ENCODE measurements at places on chromosomes 2 and 18.

GRCh38 chr18:31064130-31064529 lies 21.6 kb upstream of the DSC3 start:
- DNase-seq: no peak

- no peak for DNase-seq
Observed at GRCh38 chr2:211328126-211328525, 771.7 kb downstream of the CPS1 start.

DNA sequence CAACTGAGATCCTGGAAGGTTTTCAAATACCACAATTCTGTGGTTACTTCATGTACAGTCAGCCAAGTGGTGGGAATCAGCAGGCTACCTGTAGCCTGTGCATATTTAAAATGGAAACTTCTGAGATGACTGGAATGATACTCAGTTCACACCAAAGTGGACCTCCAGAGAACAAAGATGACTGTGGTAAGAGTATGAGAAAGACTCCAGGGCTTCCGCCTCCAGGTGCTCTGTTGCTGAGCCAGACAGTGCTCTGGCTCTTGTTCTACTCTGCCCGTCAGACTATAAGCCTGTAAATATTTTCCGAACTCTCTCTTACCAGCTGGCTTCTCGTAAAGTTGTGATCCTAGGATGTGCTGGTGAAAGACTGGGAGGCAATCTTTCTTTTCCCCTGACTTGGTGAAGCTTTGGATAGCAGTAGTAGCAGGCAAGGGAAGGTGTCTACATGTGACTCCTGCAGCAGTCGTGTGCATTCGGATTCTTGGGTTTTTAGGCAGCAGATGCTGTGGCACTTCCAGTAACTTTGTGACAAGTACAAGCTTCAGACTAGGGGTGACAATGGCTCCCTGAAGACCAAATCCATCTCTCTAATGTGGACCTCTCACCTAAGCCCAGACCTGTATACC lies 23.1 kb downstream of the ST3GAL5 start:
- peak; percentile 78 for DNase-seq

- no peak for DNase-seq
Observed at GRCh38 chr18:8673256-8674209, 31.8 kb upstream of the MTCL1 start.

DNA sequence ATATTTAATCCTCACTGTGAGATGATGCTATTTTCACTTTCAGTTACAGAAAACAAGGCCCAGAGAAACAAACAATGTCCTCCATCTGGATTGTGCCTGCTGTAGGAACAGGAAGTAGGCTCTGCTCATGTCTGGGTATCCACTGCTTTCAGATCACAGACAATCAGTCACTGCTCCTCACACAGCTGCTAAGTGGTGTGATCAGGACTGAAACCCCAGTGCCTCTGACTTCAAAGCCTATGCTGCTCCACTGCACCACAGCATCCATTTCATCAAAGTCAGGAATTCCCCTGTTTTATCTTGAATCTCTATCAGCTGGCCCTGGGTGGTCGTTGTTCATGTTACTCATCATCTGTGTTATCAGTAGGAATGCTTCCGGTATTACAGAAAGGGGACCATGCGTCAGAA lies 303.8 kb upstream of the TRIB2 start:
- peak; percentile 72 for DNase-seq

DNA sequence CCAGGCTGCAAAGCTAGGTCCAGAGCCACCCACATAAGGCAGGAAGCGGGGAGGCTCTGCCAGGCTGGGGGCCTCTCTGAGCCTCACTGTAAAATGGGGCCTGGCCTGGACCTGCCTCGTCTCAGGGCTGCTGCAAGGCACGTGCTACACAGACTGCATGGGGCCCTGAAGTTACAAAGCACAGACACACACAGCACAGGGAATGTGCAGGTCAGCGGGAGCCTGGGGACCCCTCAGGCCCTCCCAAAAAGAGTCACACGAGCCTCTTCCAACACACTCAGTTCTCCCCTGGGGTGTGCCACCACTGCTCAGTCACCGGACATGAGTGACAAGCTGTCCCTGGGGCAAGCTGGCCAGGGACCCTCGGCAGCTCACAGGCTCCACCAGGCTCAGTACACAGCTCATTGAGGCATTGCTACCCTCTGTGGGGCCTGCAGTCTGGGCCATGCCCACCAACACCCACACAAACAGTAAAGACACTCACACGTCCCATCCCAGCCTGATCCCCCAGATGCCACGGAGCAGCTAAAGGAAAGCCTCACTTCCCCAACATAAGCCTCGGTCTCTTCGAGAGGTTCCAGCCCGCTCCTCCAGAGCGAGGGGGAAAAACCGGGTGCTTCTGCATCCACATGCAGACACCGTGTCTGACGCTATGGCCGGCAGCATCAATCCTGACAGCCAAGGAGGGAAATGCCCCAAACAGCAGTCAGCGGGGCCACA lies 33.7 kb downstream of the BOK start:
- no peak for DNase-seq

- no peak for DNase-seq
Observed at GRCh38 chr2:239230318-239231052, 170.3 kb downstream of the HDAC4 start.

DNA sequence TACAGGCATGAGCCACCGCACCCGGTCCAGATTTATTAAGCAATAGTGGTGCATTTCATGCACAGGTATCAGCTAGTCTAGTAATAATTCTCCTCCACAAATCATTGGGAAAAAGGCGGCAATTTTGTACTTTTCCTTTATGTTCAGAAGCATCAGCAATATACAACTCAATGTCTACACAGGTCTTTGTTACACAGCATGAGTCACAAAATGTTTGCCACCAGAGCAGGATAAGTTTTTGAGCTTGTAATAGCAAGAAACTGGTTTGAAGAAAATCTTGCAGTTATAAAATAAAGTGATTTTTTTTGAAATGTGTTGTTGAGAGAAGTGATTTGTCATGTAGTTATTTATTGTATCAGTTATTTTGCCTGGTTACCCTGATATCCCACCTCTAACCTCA lies 4.8 kb upstream of the ITPRIPL1 start:
- no peak for DNase-seq

- no peak for DNase-seq
Observed at GRCh38 chr2:60855989-60856669, 25.2 kb upstream of the REL start.

GRCh38 chr18:55106466-55106865 lies 147.2 kb upstream of the CCDC68 start:
- DNase-seq: no peak

GRCh38 chr2:180412219-180412618 lies 405.1 kb upstream of the CWC22 start:
- DNase-seq: peak; percentile 20

DNA sequence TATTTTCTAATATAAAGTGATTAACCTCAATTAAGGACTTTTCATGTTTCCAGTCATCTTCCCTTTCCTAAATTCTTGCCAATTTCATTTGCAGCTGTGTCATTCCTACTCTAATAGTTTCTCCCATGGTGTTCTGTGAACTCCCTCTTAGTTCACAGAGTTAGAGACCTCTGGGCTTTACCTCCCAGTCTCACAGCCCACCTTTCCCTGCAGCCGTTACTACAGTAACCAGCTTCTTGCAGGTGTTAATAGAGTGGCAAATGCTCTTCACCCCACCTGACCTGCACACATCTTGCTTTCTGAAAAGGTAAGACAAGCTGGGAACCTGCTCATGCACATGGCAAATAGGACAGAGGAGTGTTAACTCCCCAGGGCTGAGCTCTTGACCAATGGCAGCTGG lies 250.1 kb downstream of the FBXO15 start:
- no peak for DNase-seq

All from choroid plexus epithelial cell (primary cell).